ENCODE measurements at places on chromosomes 6 and 20.

DNA sequence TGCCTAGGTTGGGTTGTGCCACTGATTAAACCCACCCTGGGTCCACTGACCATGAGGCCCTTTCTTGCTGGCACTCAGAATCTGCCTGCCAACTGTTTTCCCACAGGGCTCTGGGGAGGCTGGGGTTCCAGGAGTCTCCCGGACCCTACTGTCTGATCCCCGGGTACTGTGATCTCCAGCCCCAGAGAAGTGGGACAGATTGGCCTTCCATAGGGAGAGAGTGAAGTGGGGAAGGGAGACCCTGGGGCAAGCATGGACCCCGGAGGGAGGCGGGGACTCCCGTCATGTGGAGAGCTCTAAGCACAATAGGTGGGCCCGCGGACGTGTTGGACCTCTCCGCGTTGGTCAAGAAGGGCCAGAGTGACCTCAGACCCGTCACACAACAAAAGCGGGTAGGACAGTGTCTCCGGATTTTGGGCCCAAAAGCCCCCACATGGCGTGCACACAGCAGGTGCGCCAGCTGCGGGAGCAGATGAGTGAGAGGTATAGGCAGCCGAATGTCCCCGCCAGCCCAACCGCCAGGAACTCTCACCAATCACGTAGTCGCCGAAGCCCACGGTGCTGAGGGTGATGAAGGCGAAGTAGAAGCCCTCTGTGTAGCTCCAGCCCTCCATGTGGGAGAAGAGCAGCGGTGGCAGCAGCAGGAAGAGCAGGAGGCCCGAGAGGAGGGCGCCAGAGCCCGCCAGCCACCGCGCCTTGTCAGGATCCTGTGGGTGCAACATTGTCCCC, 10.6 kb downstream of the KCNK17 start:
- DNase-seq: no peak

DNA sequence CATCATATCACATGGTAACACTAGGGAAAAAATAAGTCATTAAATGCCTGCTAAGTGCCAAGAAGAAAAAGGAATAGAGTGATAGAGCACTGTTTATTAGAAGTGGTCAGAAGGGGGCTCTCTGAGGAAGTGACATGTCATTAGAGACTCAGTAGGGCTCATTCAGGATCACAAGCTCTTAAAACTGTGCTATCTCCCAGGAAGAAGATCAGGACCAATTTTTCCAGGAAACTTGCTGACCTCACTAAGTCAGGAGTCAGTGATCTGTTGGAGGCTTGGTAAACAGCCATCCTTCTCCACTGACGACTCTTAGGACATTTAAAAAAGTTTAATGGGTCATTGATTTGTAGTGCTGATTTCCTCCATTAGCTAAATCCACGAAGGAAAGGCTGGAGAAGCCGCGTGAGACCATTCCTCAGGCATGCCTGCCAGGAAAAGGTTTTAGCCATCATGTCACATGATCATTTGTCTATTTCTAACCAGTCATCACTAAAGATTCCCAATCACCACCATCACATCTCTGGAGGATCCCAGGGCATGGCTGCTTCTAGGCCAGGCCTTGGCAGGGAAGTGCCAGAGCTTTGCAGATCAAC, 5.9 kb upstream of the PTPN1 start:
- DNase-seq: no peak

- no peak for DNase-seq
These were observed 73.3 kb downstream of the OTOR start for GRCh38 chr20:16821211-16822089.

DNA sequence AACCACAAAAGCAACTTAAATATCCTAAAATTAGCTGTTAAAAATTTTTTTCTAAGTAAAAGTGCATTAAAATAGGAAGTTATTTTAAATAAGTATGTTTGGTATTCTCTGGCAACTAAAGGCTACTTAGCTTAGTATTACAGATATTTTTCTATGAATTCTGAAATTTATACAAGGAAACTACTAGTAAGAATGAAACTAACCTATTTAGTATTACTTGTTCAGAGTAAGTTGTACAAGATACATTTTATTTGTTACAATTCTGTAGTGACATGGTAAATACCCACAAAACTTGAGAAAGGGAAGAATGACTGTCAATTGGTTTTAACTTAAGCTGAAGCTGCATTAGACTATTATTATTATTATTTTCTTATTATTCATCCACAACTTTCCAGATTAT, 6.5 kb downstream of the PHIP start:
- DNase-seq: no peak

DNA sequence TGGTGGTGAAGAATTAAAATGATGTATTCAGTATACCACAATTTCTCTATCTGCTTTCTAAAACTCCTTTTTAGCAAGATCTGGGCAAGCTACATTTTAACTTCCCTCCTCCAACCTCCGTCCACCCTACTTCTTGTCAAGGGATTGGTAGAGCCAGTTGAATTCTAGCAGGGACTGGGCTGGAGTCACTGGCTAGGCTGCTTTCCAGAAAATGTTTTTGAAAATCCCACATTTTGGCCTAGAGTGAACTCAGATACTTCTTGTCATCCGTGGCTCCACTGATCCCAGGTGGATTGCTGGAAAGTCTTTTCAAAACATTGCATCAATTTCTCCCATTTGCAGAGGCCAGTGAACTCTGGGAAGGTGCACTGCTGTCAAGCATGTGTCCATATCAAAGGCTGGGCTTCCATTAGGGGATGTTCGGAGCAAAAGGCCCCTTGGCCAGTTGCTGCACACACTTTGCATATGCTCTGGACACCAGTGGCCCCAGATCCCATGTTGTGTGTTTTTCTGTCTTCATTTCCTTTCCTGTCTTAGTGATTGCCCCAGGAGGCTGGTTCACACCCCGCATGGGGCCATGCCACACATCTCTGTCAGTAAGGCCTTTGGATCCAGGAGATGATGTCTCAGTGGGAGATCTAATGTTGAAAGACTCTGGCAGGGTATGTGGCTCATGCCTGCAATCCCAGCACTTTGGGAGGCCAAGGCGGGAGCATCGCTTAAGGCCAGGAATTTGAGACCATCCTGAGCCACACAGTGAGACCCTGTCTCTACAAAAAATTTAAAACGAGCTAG, 11.3 kb upstream of the KCNK16 start:
- no peak for DNase-seq

GRCh38 chr6:97658090-97658489, 375.1 kb upstream of the MMS22L start:
- DNase-seq: no peak

GRCh38 chr6:135481783-135482369, 15.7 kb downstream of the AHI1 start:
- DNase-seq: no peak

- DNase-seq: peak; percentile 66
These were observed 27.0 kb upstream of the TBC1D7 start for GRCh38 chr6:13355043-13355945.

GRCh38 chr6:166492092-166492741, 94.3 kb downstream of the RAMACL start:
- DNase-seq: no peak

Data from GM12878 (cell line).